ENCODE measurements at places on chromosomes 2 and 18.

DNA sequence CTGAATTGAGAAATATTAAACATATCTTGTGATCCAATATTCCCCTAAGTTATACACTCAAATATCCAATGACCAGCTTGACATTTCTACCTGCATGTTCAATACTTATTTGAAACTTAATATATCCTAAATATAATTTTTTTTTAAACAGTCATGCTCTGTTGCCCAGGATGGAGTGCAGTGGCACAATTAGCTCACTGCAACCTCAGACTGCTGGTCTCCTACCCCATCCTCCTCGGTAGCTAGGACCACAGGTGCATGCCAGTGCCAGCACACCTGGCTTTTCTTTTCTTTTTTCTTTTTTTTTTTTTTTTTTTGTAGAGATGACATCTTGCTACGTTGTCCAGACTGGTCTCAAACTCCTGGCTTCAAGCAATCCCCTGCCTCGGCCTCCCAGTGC lies 4.2 kb downstream of the KYNU start:
- DNase-seq: no peak

GRCh38 chr2:6368281-6368680 lies 497.4 kb downstream of the CMPK2 start:
- DNase-seq: no peak

- no peak for DNase-seq
Measured at GRCh38 chr18:63297687-63298399, 21.7 kb downstream of the BCL2 start.

- DNase-seq: no peak
Measured at GRCh38 chr2:239687441-239687840, 286.6 kb upstream of the HDAC4 start.

DNA sequence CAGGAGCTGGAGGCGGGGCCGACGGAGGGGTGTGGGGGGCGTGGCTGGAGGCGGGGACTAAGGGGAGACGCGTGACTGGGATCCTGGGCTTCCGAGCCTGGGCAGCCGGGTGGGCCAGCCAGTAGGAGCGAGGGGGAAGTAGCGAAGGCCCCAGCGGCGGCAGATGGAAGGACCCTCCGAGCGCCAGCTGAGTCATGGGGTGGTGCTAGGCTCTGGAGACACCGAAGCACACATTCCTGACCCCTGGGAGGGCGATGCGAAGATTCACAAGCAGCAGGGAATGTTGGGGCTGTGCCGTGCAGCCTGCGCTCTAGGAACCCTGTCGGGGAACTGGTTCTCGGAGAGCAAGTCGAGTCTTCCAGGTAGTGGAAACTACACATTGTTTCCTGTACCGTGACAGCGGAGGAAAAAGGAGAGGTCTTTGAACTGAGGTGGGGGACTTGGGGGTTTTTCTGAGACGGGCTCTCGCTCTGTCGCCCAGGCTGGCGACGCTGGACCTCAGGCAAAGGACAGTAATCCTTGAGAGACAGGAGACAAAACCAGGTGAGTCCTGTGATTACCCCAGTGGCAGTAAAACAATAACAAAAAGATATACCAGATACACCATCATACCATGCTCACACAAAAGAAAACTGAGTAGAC lies 650 bp upstream of the AFG3L2 start:
- no peak for DNase-seq

GRCh38 chr2:129165006-129165405 lies 814.5 kb upstream of the RAB6C start:
- no peak for DNase-seq

DNA sequence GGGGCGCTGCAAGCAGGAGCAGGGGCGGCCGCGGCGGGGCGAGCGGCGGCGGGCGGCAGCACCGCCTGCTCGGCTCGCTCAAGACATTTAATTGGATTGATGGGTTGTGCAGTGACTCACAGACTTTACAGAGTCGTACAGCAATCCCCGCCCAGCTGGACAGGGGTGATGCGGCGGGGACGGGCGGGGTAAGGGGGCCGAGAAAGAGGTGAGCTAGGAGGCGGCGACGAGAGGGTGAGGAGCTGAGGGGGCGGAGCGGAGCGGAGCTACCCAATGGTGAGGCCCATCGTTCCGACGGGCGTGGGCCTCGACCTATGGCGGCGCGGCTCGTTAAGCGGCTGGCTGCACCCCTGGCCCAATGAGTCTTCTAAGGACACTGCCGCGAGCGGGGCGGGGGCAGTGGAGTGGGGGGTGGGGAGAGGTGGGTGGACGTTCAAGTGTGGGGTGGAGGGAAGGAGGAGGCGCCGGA lies 97.1 kb upstream of the SERTAD2 start:
- peak; percentile 86 for DNase-seq

DNA sequence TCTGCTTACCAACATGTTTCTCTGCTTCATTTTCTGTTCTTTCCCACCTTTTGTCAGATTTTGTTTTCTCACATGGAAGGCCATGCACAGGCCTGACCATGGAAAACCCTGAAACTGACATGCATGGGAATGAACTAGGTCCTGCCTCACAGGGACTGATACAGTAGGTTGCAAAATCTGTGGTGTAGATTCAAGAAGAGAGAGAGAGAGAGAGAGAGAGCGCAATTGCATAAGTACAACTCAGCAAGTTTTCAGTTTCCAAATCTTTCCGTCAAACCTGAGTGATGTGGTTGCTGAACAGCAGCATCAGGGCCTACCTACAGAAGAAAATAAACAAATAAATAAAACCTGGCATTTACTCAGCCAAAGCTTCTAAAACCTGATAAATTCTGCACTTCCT lies 87.5 kb upstream of the RNF152 start:
- DNase-seq: no peak

DNA sequence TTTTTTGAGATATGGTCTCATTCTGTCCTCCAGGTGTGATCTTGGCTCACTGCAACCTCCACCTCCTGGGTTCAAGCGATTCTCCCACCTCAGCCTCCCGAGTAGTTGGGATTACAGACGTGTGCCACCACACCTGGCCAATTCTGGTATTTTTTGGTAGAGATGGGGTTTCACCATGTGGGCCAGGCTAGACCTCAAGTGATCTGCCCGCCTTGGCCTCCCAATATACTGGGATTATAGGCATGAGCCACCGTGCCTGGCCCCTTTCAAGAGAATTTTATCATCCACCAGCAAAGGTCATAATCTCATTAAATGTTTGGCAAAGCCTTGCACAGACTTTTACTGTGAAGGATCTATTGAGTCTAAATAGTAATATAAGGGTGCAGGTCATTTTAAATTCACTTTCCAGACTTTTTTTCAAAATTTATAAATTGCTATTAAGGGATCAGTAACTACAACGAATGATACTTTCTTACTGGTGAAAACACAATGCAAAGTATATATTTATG lies 2.5 kb downstream of the HADHA start:
- no peak for DNase-seq

DNA sequence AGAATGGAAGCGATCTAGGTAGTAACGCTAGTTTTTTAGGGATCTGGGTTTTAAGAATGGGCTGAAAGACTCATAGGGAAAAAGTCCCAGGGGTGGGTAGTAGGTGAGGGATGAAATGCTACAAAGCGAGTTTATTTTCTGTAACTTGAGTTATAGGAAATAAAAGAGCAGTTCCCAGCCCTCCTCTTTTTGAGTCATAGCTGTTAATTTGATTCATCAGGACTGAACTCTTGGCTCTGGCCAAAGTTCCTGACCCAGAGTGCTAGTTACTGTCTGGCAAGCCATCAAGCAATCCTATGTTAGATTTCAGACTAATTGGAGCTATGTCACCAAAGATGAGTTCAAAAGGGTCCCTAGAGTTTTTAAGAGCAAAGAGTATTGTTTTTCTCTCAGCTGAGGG lies 17.4 kb upstream of the NOSTRIN start:
- DNase-seq: no peak

DNA sequence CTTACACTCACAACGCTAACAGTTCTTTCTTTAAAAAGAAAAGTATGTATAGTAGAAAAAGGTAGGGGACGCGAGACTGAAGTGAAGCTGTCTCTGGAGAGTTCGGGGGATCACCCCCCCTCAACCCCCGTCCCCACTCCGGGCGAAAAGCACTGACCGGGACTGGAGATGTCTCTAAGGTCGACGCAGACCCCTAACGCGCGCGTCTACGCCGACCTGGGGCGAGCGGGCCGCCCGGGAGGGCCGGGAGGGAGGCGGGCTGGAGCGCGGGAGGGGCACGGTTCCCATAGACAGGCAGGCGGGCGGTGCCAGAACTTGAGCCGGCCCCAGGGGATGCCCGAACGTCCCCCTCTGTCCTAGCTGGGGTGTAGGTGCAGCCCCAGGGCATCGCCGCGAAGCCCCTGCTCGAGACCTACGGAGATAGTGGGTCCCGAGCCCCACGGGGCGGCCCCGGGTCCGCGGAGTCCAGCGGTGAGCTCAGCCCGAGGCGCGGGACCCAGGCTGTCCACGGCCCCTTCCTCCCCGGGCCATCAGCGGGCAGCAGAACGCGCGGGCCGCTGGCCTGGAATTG lies 82.2 kb downstream of the CHRNA1 start:
- no peak for DNase-seq

DNA sequence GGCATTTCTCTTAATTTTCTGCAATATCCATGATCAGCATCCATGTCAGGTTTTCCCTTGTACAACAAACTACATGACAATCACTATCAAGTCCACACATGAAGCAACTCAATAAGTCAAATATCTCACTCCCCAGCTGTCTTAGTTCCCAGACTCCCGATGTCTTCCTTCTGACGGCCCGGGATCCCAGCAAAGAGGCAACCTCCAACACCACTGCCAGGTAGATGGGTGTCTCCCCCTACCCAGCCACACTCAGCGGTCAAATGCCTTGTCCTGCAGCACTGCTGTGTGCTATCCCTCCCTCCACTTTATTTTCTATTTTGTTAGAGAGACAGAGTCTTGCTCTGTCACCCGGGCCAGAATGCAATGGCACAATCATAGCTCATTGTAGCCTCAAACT lies 23.3 kb downstream of the TRABD2A start:
- no peak for DNase-seq

DNA sequence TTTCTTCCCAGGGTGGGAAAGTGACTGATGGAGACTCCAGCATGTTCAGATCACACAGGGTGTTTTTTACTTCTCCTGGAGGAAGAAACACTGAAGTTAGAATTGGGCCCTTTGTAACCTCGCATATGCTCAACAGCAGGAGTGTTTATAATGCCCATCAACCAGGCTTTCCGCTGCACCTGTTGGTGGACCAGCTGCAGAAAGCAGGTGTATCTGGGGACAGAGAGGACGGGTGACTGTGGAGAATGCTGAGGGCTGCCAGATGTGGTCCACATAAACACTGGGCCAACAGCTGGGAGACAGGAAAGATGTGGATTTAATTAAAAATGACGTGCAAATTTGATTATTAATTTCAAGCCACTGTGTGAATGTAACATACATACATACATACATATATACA lies 335.5 kb upstream of the SPRED2 start:
- DNase-seq: no peak

DNA sequence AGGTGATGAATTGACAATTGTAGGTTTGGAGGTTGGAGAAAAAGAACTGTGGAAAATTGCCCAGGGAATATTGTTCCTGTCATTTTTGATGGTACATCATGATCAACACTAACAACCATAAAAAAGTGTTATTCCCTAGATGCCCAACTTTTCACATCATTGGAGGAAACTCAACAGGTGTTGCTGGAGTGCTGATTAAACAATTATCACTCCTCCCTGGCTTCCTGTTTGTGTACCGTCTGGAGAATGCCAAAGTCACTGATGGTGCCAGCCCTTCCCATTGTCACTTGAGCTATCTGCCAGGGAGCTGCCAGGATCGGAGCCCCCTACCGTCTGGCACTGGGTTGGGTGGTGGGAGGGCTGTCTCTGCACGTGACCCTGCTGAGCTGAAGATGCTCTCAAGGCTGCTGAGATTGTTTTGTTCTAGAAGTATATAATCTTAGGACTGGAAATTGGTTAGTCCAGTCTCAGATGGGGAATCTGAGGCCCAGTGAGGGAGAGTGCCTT lies 156.9 kb downstream of the PRKCE start:
- no peak for DNase-seq

DNA sequence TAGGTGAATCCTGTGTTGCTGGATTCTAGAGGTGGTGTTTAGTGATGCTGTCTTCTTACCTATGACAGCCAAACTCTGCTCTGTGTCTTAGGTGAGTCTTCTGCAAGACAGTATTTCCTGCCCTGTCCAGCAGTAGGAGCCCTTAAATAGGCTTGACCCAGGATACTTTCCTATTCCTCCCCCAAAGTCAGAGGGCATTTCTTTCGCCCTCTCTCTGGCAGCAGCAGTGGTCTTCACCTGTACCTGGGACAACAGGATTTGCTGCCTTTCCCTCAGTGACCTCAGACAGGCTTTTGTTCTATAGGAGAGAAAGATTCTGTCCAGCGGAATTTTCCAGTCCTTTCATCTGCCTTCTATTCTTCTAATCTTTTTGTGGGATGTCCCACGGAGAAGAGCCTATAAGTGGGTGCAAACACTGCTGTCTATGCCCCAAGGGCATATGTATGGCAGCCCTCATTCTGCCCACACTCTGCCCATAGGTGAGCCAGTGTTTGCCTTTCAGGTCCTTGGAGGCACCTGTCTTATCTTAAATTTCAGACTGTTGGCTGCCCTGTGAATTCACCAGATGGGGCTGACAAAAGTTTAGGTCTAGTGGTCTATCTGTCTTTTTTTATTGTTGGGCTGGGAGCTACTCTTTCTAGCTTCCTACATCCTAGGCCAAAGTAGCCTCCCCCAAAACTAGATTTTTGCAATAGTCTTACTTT lies 177.3 kb upstream of the SPOPL start:
- DNase-seq: no peak

- no peak for DNase-seq
Measured at GRCh38 chr2:240433973-240434727, 1.3 kb upstream of the GPC1 start.

GRCh38 chr2:60533101-60534051 lies 20.1 kb downstream of the BCL11A start:
- no peak for DNase-seq

- DNase-seq: no peak
Measured at GRCh38 chr2:29575370-29575890, 346.0 kb downstream of the ALK start.

DNA sequence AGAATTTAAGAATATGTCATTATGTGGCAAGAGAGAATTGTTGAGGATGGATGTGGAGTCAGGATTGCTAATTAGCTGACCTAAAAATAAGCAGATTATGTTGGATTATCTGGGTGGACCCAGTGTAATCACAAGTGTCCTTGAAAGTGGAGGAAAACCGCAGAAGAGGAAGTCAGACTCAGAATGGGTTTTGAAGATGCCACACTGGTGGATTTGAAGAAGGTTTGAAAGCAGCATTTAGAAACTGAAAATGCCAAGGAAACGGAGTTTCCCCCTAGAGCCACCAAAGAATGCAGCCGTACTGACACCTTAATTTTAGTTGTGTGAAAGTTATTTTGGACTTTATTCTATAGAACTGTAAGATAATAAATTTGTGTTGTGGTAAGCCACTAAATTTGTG lies 41.6 kb upstream of the DPP10 start:
- DNase-seq: no peak

GRCh38 chr18:73952296-73952946 lies 195.2 kb downstream of the FBXO15 start:
- no peak for DNase-seq

Data from stimulated activated CD4-positive, alpha-beta T cell treated with anti-CD3 and anti-CD28 coated beads, Interleukin-1b, Interleukin-23, amount 100 ng/mL, for 1 hour (primary cell).